Body of pancreas (tissue), 4 donors: ENCODE measurements at places on chromosomes 5 and 9. TPM values are rescaled to one million over a fixed set of nuclear protein-coding genes. Genes with fewer than 3 reads are reported as not detected.

Gene PDLIM7
- 7.3 TPM for total RNA-seq

Gene SARDH
- total RNA-seq, result 61.0 TPM

- H3K4me1 ChIP-seq, result no peaks in the 10 kb centered on the region
- H3K4me3 ChIP-seq, result no peak overlapping the region
- H3K27ac ChIP-seq, result no peak overlapping the region
- no peaks in the 10 kb centered on the region for H3K36me3 ChIP-seq
- DNase-seq, result no peak
Measured at GRCh38 chr5:147390654-147391225, 119.1 kb downstream of the DPYSL3 start.

DNA sequence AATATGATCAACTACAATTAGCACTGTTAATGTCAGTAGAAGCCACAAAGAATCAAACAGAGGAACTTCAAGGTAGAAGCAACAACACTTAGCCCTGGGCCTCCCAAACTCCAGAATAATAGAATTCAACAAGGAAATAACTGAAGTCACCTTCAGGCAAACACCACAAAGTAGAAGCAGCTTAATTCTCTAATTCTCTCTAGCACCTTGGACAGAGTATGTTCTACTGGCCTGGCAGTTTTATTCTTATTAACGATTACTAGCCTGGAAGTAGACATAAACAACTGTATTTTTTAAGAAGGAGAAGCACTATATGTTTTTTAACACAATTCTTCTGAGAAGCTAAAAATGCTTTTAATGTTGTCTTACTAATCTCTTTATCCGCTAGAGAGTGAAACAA is 911.9 kb downstream of the DTWD2 start:
- no peak overlapping the region for H3K27ac ChIP-seq

GRCh38 chr5:66179297-66180051 is 35.4 kb downstream of the SREK1 start:
- H3K36me3 ChIP-seq, result peaks cover 19% of the 10 kb centered on the region
- H3K4me3 ChIP-seq, result no peak overlapping the region

GRCh38 chr5:94130077-94130476 is 388.7 kb upstream of the POU5F2 start:
- DNase-seq, result no peak
- H3K27ac ChIP-seq, result no peak overlapping the region
- H3K4me1 ChIP-seq, result no peaks in the 10 kb centered on the region
- no peak overlapping the region for H3K4me3 ChIP-seq

DNA sequence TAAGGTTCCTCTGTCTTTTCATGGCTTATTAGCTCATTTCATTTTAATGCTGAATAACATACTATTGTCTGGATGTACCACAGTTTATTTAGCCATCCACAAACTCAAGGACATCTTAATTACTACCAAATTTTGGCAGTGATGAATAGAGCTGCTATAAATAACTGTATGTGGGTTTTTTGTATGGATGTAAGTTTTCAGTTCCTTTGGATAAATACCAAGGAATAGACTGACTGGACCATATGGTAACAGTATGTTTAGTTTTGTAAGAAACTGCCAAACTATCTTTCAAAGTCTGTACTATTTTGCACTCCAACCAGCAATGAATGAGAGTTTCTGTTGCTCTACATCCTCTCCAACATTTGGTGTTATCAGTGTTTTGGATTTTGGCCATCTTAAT is 38.7 kb downstream of the SCAMP1 start:
- no peak overlapping the region for H3K4me3 ChIP-seq
- H3K4me1 ChIP-seq, result no peaks in the 10 kb centered on the region
- no peak overlapping the region for H3K27ac ChIP-seq
- no peaks in the 10 kb centered on the region for H3K36me3 ChIP-seq
- DNase-seq, result no peak

GRCh38 chr5:91486638-91487037 is 103.5 kb upstream of the ARRDC3 start:
- H3K36me3 ChIP-seq, result no peaks in the 10 kb centered on the region
- H3K4me1 ChIP-seq, result no peaks in the 10 kb centered on the region
- no peak for DNase-seq
- H3K27me3 ChIP-seq, result no peaks in the 10 kb centered on the region

- H3K36me3 ChIP-seq, result no peaks in the 10 kb centered on the region
- no peaks in the 10 kb centered on the region for H3K27me3 ChIP-seq
- DNase-seq, result peak; percentile 56
- H3K27ac ChIP-seq, result peak overlapping the region; percentile 83
Measured at GRCh38 chr9:105065098-105066088, 137.4 kb upstream of the ABCA1 start.

DNA sequence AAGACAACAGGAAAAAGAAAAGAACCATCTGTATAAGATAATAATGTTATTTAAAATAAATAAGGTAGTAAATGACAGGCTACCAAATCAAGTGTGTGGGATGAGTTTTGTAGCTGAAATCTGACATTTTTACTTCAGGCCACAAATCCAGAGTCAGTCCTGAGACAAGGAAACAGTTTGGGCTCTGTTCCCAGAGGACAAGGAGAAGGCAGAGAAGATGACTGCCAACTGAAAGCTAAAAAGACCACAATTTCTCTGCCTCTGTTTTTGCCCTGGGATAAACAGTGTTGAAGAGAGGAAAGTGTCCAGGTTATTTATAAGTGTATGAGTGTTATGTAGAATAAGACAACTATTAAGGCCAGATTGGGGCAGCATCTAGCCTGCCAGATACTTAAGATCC is 180.5 kb downstream of the NFIB start:
- no peaks in the 10 kb centered on the region for H3K36me3 ChIP-seq
- peak overlapping the region; percentile 37 for H3K27ac ChIP-seq
- no peaks in the 10 kb centered on the region for H3K27me3 ChIP-seq
- no peak overlapping the region for H3K4me3 ChIP-seq
- peaks cover 7% of the 10 kb centered on the region for H3K4me1 ChIP-seq
- no peak for DNase-seq

DNA sequence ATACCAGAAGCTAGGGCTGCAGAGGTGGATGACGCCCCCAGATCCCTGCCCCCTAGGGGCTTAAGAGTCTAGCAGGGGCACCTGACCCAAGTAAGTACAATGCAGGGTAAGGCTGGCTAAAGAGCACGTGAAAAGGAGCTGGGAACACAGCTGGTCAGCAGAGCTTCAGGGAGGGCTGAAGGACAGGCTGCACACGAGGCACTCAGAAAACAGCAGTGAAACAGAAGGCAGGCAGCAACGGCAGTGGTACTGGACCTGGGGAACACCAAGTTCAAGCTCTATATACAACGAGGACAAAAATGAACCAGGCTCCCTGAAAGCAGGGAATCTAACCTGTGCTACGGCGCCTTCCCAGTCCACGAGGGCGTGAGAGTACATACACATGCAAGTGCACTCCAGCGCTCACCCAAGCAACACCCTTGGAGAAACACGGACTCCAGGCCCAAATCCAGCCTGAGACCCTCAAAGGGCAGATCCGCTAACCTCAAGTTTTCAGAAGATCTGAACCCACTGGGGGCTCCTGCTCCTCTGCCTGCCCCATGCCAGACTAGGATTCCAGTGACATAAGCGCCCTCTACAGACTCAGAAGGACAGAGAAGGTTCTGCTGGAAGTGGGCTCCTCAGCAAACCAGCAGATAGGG is 57.4 kb downstream of the PSMB7 start:
- H3K27ac ChIP-seq, result no peak overlapping the region
- no peak overlapping the region for H3K4me3 ChIP-seq
- H3K36me3 ChIP-seq, result peaks cover 12% of the 10 kb centered on the region
- H3K27me3 ChIP-seq, result no peaks in the 10 kb centered on the region
- peaks cover 12% of the 10 kb centered on the region for H3K4me1 ChIP-seq

DNA sequence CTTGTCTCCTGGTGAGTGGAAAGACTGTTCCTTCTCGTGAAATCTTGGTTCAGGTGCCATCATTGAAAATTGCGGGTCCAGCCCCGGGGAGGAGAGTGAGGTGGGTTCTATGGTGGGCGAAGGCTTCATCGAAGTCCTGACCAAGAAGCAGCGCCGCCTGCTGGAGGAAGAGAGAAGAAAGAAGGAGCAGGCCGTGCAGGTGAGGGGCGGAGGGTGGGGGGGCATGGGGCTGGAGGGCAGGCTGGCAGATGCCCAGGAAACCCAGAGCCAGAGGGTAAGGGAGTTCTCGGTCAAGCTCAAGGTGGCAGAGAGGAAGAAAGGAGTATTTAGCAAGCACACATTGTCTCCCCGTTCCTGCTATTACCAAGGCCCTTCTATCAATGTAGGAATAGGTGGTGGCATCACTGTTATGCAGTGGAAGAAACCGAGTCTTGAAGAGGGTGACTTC is 24.3 kb upstream of the POMT1 start:
- no peaks in the 10 kb centered on the region for H3K4me1 ChIP-seq
- H3K36me3 ChIP-seq, result peaks cover 62% of the 10 kb centered on the region
- H3K4me3 ChIP-seq, result no peak overlapping the region
- H3K27me3 ChIP-seq, result no peaks in the 10 kb centered on the region
- peak; percentile 55 for DNase-seq

DNA sequence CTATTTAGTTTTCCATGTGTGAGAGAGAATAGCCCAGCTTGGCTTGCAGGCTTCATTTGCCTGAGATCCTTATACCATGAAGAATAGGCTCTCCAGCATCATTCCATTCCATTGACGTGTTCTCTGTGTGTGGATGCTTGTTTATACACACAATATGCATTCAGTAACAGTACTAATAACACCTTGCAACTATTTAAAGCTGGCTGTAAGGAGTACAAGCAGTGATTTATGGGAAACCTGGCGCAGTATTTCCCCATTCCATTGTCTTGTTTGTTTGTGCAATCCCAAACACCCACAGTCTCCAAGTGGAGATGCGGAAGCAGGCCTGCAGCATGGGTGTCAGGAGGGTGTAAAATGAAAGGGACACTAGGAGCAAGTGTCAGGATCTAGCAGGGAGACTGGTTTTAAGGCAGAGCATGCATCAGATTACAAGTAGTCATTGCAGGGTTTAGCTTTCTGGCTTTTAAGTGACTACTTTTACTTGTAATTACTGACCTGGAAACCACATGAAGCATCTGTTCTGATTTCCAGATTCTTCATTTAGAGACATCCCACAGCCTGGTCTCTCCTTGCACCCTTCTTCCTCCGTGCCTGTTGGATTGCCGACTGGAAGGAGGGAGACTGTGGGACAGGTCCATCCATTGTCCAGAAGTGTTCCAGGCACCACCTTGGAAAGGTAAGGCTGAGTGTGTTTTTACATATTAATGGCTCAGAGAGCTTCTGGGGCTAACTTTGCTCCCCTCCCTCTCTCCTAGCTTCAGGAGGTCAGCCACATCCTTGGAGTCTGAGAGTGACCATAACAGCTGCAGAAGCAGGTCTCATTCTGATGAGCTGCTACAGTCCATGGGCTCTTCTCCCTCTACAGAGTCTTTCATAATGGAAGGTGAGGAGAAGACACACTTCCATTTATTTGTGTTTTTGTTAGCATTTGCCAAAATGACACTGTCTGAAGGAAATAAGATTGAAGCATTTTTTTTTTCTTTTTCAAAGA is 241.6 kb downstream of the ARHGEF28 start:
- no peaks in the 10 kb centered on the region for H3K4me1 ChIP-seq
- H3K4me3 ChIP-seq, result no peak overlapping the region
- no peaks in the 10 kb centered on the region for H3K27me3 ChIP-seq
- peaks cover 8% of the 10 kb centered on the region for H3K36me3 ChIP-seq
- no peak overlapping the region for H3K27ac ChIP-seq

GRCh38 chr5:169886677-169887076 is 93.6 kb downstream of the INSYN2B start:
- no peaks in the 10 kb centered on the region for H3K36me3 ChIP-seq
- H3K4me3 ChIP-seq, result no peak overlapping the region
- H3K27ac ChIP-seq, result no peak overlapping the region
- no peaks in the 10 kb centered on the region for H3K27me3 ChIP-seq
- no peaks in the 10 kb centered on the region for H3K4me1 ChIP-seq

DNA sequence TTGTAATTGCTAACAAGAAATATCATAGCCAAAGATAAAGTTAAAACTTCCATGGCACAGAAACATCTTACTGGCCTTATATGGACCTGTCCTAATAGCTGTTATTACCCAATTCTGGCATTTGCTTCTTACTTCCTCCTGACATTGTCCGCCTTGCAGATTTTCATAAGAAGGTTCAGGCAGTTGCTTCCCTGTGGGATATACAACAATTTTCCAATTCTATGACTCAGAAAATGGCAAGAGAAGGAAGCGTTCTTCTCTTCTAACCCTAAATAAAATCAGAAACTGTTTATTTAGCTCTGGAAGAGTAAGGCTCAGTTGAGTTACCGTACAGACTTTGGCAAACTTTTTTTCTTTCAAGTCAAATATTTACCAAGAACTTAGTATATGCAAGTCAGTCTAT is 1.7 kb downstream of the PRKAA1 start:
- peaks cover 29% of the 10 kb centered on the region for H3K4me1 ChIP-seq
- no peak overlapping the region for H3K27ac ChIP-seq
- H3K27me3 ChIP-seq, result no peaks in the 10 kb centered on the region
- no peak overlapping the region for H3K4me3 ChIP-seq
- no peak for DNase-seq

- no peak overlapping the region for H3K4me3 ChIP-seq
- peaks cover 6% of the 10 kb centered on the region for H3K27me3 ChIP-seq
- H3K4me1 ChIP-seq, result no peaks in the 10 kb centered on the region
- no peaks in the 10 kb centered on the region for H3K36me3 ChIP-seq
- H3K27ac ChIP-seq, result no peak overlapping the region
Measured at GRCh38 chr5:181064987-181065386, 24.9 kb downstream of the BTNL9 start.

GRCh38 chr5:177023303-177023664 is 788 bp downstream of the ZNF346 start:
- no peak for DNase-seq
- H3K4me3 ChIP-seq, result peak overlapping the region; percentile 44
- H3K27me3 ChIP-seq, result no peaks in the 10 kb centered on the region
- peaks cover 23% of the 10 kb centered on the region for H3K4me1 ChIP-seq
- peak overlapping the region; percentile 69 for H3K27ac ChIP-seq

DNA sequence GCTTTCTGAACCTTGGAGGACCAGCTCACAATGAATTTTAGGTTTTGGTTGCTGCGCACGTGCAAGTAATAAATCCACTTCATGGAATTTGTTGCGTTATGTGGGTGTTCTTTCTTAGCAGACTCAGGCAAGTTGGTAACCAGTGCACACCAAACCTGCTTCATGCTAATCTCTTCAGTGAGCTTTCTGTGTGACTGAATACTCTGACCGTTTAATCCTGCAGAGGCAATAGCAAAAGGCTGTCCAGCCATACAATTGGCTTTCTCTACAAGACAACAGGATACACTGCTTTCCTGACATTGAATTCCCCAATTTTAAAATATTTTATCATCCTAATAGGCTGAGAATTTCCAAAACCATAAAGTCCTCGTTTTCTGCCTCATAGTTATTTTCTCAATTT is 10.3 kb downstream of the UGT3A2 start:
- DNase-seq, result no peak
- H3K4me3 ChIP-seq, result no peak overlapping the region
- no peaks in the 10 kb centered on the region for H3K4me1 ChIP-seq
- no peak overlapping the region for H3K27ac ChIP-seq
- H3K27me3 ChIP-seq, result no peaks in the 10 kb centered on the region

GRCh38 chr5:107598958-107599357 is 71.8 kb downstream of the EFNA5 start:
- no peaks in the 10 kb centered on the region for H3K4me1 ChIP-seq
- H3K27ac ChIP-seq, result no peak overlapping the region
- H3K4me3 ChIP-seq, result no peak overlapping the region
- H3K27me3 ChIP-seq, result no peaks in the 10 kb centered on the region
- no peaks in the 10 kb centered on the region for H3K36me3 ChIP-seq
- DNase-seq, result no peak
